ENCODE measurements at places on chromosomes 5 and 9.

GRCh38 chr9:115200711-115201505 is 83.0 kb upstream of the TNC start:
- DNase-seq = no peak

DNA sequence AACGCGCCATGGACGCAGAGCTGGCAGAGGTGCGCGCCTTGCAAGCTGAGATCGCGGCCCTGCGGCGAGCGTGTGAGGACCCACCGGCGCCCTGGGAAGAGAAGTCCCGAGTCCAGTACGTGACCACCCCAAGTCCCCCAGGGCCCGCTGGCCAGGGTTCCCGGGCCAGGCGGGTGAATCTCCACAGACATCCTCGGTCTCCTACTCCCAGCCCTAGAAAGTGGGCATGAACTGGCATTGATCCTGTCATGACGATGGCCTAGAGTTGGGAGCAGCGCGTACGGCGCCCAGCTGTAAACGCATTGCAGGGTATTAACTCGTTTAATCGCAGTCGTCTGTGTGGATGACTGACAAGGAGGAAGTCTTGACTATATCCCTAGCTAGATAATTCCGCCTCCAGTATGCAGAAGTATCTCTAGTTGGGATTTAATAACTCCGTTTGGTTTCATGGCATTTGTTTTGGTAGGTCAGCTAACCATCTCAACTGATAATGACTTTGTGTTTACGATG is 293 bp downstream of the CENPP start:
- DNase-seq = peak; percentile 70

- DNase-seq = no peak
Observed at GRCh38 chr9:133349965-133350616, 2.1 kb downstream of the RPL7A start.

DNA sequence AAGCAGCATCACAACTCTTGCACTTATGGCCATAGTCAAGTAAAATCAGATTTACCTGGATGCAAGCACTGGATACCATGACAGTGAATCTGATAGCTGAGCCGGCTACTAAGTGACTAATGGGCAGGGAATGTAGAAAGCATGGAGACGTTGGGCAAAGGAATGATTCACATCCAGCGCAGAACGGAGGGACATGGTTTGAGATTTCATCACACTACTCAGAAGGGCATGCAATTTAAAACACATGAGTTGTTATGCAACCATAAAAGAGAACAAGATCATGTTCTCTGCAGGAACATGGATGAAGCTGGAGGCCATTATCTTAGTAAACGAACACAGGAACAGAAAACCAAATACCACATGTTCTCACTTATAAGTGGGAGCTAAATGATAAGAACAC is 169.1 kb upstream of the PIK3R1 start:
- peak; percentile 65 for DNase-seq

DNA sequence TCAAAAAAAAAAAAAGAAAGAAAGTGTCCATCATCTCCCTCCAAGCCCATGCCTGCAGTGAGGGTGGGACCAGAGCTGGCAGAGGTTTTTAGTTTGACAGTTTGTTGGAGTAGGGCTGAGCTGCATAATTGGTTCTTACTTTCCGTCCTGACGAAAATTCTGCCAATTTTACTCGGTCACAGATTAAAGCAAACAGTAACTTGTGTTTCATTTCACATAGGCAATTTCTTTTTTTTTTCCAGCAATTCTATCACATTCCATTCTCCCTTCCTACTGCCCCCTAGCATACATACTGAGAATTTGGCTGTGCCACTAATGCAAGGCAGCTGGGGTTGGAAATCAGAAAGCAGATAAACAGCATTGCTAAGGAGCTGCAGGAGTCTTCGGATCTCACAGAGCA is 132.4 kb downstream of the FRMD3 start:
- DNase-seq = no peak

- peak; percentile 68 for DNase-seq
Observed at GRCh38 chr9:98074115-98074990, 17.8 kb downstream of the NANS start.

DNA sequence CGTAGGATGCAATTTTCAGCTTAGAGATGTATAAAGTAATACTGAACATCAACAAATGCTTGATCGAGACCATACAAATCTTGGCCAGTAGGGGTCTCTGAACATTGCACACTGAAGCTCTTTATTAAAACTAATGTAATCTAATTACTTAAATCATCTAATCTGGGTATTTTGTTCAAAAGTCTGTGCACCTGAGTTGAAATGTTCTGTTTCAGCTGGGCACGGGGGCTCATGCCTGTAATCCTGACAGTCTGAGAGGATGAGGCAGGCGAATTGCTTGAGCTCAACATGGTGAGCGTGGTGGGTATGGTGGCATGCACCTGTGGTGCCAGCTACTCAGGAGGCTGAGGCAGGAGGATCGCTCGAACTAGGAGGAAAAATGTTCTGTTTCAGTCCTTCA is 41.0 kb downstream of the ESM1 start:
- peak; percentile 15 for DNase-seq

DNA sequence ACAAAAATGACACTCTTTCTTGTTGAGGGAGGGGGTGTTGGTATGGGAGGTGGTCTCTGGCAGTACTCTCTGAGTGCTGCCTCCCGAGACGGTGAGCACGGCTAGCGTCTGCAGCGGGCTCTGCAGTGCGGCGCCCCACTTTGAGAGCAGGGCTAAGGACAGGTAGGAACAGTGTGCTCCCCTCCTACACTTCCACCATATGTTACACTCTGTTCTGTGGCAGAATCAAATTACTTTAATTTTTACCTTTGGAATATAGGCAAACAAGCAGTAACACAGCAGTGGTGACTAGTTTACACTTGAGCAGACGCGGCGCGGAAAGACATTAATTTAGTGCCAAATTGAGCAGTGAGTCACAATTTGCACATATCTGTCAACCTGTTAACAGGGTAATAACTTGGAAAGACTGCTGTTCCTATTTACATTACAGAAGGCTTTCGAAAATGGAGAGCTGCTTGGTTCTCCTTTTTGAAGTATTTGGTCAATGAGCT is 136.3 kb downstream of the MED27 start:
- peak; percentile 59 for DNase-seq

DNA sequence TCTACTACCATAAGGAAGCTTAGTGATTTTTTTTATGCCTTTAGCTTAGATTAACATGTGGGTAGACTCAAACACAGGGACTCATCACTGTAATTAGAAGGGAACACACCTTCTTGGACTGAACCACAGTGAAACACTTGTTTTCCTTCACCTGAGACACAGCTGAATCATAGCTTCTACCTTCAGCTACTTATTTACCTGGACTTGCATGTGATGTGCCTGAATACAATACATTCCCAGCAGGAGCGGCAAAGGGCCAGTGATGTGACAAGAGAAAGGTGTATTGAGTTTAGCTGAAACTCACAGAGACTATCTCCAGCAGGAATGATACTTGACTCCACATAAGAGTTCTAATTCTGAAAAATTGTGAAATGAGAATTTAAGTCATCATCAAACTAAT is 37.8 kb downstream of the GRAMD2B start:
- no peak for DNase-seq

DNA sequence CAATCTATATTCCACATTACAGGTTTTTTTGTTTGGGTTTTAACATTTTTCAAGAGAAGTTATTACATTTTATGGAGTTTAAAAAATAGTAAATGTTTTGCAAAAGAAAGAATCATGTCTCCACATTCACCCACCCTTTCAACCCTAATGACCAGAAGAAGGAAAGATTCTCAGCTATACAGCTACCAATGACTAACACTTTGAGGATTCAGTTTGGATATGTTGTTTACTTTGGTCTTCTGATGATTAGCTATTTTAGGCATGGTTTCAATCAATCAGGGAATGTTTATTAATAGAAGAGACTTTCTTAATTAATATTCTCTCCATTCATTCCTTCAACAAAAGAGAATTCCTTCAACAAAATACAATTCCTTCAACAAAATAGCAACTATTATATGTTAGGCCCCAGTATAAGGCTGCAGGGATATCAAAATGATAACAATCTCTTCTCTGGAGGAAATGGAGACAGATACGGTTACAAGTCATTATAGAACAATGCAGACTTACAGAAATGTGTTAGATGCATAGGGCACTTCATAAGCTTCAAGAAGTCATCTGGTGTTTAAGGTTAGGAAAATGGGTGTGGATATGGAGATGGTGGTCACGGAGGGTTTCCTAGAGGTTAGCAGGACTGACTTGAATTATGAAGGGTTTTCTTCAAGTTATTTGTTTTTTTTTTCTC is 9.3 kb upstream of the NR3C1 start:
- DNase-seq = no peak

DNA sequence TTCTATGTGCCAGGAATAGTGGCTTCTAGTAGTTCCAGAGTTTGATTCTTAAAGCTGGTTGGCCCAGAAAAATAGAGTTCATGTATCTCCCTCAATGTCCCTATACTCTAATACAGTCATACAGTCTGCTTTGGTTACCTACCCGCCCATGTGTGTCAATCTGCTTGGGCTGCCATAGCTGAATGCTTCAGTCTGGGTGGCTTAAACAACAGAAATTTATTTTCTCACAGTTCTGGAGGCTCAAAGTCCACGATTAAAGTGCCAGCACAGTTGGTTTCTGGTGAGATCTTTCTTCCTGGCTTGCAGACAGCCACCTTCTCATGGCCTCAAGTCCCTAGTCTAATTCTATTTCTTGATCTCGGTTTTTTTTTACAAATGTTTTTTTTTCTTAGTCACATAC is 1739.0 kb downstream of the MAT2B start:
- no peak for DNase-seq

GRCh38 chr5:156367597-156367996 is 40.6 kb downstream of the SGCD start:
- DNase-seq = no peak

DNA sequence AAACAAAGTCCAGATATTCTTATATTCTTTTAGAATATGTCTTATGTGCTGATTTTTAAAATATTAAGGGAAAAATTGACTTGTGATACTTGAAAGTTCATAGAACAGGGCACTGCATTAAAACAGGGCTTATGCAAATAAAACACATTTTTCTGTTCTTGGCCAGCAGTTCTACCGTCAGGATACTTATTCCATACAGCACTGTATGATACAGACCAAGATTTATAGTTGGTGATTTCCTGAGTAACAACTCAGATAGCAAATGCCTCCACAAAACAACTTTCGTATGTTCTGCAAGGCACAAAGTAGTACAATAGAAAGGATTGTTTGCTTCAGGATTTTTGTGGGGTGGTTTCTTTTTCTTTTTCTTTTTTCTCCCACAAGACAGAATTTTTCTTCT is 70.0 kb downstream of the F2RL2 start:
- no peak for DNase-seq

- no peak for DNase-seq
Observed at GRCh38 chr9:37364136-37364535, 58.4 kb upstream of the GRHPR start.

GRCh38 chr5:128673000-128673399 is 135.0 kb upstream of the FBN2 start:
- no peak for DNase-seq

- peak; percentile 52 for DNase-seq
Observed at GRCh38 chr5:116068028-116068632, 16.7 kb upstream of the COMMD10 start.

DNA sequence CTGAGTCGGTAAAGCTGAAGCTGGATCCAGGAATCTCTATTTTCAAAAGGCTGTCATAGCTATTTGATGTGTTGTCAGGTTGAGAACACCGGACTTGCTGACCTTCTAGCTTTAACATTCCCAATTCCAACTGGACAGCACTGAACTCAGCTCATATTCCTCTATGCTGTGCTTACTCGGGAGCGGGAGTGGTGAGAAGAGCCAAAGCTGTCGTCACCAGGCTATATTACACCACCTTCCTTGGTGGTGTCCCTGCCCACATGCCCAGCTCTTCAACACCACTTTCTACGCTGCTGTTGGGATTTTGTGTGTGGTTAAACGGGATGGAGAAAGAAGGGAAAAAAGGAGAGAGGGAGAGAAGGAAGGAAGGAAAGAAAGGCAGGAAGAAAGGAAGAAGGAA is 653.6 kb downstream of the RAB3C start:
- DNase-seq = no peak

GRCh38 chr5:174514983-174515394 is 209.4 kb upstream of the MSX2 start:
- no peak for DNase-seq

DNA sequence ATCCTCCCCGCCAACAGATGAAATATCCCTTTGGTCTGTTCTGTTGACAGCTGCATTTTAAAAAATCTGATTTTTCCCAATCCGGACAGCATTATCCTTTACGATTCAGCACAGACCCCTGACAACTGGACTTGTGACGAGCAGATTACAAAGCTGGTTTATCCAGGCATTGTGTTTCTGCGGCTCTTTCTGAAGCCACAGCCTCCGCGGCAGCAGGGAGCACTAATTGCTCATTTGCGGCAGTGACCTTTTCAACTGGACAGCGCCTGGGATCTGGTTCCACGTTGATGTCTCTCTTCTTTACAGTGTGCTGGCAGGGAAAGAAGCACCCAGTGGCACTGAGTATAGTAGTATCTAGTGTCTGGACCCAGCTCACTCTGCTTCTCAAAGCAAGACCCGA is 351.2 kb downstream of the ZNF608 start:
- no peak for DNase-seq

- no peak for DNase-seq
Observed at GRCh38 chr5:142283304-142283703, 41.5 kb downstream of the SPRY4 start.

- no peak for DNase-seq
Observed at GRCh38 chr5:168366116-168366515, 74.7 kb downstream of the WWC1 start.

DNA sequence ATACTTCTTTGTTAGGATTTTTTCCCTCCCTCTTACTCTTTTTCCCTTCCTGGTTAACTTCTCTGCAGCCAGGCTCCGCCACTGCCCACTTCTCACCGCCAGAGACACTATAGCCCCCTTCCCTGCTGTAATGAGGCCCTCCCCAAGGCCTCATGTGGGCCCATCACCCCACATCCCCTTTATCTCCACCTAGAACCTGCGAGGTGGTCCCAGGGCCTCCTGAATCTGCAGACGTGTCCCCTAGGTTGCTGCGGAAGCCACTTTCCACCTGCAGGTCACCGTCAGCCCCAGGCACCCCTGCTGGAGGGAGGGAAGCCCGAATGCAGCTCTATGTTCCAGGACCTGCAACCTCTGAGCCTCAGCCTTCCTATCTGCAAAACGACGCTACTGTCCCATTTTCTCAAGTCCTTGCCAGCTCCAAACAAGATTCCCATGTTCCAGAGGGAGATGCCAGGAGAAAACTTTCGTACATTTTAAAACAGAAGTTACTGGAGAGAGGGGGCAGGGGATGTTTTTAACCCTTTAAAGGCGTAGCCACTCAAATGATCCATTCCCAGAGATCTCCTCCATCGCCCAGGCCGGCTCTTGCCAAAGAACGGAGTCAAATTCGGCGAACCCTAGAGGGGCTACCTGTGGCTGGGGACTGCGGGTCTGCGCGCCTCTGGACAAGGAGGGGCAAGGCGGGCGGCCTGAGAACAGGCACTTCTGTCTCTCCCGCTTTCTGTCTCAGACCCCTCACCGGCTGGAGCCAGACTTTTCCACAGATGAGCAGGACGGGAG is 929 bp downstream of the SH3PXD2B start:
- peak; percentile 29 for DNase-seq
